ENCODE measurements at places on chromosomes 3 and 15.

DNA sequence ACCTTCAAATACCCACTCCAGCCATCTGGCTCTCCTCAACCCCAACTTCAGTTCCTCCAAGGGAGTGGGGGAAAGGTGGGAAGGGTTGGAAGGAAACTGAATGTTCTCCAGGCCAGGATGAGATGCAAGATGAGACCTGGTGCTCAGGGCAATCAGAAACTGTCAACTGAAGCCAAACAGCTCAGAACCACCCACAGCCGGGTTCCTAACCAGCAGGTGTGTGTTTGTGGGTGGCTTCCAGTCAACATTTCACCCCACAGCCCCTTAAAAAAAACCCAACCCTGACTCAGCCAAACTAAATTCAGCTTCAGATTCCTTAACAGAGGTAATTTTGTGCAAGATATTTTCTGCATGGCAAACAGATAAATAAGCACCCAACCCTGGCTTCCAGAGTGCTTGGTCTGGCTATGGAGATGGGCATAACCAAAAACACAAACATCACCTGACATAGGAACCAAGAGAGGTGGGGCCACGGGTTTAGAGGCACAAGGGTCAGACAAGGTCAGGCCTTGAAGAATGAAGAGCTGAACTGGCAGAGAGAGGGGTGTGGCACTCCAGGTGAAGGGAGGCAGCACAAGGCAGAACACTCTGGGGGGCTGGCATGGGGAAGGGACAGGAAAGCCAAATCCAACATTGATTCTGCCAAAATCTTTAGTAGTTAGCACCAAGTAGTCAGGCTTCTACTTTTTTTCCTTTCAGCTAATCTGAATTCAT, 34.7 kb downstream of the ZNF445 start:
- no peak for DNase-seq

DNA sequence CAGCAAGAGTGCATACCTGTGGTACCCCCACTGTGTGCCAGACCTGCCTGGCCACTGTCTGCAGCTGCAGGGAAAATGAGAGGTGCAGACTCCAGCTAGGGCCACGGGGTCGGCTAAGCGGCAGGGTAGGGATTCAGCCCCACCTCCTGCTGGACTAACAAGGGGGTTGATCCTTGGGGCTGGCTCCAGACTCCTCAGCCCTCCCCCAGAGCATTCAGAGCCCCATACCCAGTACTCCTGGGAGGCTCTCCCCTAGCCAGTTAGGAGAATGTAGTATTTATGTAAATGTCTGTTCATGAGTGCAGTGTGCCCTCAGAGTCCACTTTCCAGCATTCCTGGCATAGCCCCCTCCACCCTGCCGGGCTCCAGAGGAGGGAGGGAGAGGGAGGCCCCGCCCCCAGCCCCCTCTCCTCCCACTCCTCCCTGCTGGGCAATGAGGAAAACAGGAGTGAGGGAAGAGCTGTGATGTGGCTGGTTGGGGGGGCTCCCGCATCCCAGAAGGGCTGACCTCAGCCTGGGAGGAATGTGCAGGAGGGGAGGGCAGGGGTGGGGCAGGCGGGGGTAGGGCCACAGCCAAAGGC, 4.5 kb upstream of the SEMA3B start:
- peak; percentile 72 for DNase-seq

- DNase-seq = no peak
These were observed 169.1 kb downstream of the ULK4 start for GRCh38 chr3:41792806-41793205.

- no peak for DNase-seq
These were observed 121.7 kb downstream of the SPATA16 start for GRCh38 chr3:173019378-173019777.

DNA sequence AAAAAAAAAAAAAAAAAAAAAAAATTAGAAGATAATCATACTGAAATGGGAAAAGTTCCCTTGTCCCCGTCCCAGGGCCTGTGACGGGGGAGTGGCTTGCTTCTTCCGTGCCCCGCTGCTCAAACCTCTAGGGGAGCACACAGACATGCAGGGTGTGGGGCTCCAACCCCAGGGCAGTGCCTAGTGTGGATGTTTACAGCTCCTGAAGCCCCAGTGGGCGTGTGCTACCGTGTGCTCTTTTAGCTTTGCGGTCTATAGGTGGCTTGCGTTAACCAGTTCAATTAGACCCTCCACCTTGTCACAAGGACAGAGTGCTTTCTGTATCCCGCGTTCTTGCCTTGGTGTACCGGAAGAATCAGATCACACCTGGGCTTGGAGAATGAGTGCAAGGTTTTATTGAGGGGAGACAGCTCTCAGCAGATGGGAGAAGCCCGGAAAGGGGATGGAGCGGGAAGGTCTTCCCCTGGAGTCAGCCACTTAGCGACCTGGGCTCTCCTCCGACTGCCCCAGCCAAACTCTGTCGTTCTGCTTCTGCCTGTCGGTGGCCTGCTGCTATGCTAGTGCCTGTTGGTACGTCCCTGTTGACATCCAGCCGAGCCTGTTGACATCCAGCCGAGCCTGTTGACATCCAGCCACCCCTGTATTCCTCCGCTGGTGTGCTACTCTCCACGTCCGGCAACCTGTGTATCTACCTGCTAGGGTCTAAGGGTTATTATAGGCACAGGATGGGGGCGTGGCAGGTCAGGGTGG, 569.8 kb downstream of the VGLL3 start:
- no peak for DNase-seq

DNA sequence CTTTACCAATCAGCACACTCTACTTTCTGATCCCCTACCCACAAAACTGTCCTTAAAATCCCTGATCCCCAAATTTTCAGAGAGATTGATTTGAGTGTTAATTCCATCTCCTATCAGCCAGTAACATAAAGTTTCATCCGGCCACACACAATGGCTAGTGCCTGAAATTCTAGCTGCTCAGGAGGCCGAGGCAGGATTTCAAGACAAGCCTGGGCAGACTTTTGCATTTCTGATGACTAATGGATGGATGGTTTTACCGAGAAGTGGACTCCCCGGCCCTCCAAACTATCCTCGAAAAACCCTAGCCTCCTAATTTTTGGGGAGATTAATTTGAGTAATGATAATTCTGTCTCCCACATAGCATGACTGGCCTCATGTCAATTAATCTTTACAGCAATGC, 269.8 kb upstream of the POU1F1 start:
- no peak for DNase-seq

GRCh38 chr3:177131927-177132636, 65.2 kb downstream of the TBL1XR1 start:
- DNase-seq = no peak

- DNase-seq = no peak
These were observed 326.9 kb upstream of the NECTIN3 start for GRCh38 chr3:110744723-110745122.

- no peak for DNase-seq
These were observed 25.0 kb downstream of the PLCL2 start for GRCh38 chr3:16909802-16910201.

GRCh38 chr3:16599694-16600093, 5.5 kb downstream of the DAZL start:
- no peak for DNase-seq

- DNase-seq = no peak
These were observed 339.3 kb downstream of the THSD4 start for GRCh38 chr15:71454462-71454996.

DNA sequence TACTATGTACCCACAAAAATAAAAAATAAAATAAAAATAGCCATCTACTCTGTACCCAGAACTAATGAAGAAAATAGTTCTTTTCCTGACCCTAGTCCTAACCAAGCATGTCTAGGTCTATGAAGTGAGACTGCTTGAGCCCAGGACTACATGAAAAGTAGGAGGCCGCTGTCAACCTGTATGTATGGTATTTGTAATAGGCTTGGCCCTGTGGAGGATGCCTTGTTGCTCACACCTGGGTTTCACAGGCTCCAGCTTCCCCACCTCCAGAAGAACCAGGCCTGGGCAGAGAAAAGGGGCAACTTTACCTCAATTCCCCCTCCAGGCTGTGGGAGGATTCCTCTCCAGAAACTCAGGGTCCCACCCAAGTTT, 6.8 kb upstream of the PKM start:
- no peak for DNase-seq

GRCh38 chr3:186200726-186201125, 91.8 kb upstream of the ETV5 start:
- no peak for DNase-seq

GRCh38 chr15:100715571-100716455, 113.4 kb downstream of the ASB7 start:
- no peak for DNase-seq

GRCh38 chr3:141021261-141021660, 29.9 kb upstream of the SPSB4 start:
- DNase-seq = no peak

GRCh38 chr15:89672221-89673164, 6.7 kb downstream of the PLIN1 start:
- no peak for DNase-seq

GRCh38 chr15:78069052-78069414, 8.5 kb downstream of the TBC1D2B start:
- DNase-seq = no peak

DNA sequence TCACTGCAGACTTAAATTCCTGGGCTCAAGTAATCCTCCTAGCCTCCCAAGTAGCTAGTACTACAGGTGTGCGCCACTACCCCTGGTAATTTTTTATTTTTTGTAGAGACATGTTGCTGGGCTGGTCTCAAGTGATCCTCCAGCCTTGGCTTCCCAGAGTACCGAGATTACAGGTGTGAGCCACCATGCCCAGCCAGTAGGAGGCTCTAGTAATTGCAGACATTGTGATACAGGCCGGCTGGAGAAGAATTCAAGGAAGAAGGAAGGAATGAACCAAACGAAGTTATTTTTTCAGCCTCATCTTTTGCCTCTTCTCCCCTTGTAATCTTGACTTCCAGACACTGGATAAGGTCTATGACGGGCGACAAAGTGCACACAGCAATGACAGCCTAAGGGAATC, 3.2 kb upstream of the PPP4R2 start:
- no peak for DNase-seq

DNA sequence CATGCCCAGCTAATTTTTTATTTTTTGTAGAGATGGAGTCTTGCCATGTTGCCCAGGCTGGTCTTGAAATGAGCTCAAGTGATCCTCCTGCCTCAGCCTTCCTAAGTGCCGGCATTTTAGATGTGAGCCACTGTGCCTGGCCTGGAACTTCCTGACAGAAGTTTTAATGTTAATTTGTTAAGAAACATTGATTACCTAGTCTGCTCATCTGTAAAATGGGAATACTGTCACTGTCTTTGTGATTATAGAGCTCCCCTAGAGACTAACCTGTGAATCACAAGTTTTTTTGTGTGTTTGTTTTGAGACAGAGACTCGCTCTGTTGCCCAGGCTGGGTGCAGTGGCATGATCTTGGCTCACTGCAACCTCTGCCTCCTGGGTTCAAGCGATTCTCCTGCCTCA, 4.3 kb upstream of the EIF3J start:
- DNase-seq = no peak

DNA sequence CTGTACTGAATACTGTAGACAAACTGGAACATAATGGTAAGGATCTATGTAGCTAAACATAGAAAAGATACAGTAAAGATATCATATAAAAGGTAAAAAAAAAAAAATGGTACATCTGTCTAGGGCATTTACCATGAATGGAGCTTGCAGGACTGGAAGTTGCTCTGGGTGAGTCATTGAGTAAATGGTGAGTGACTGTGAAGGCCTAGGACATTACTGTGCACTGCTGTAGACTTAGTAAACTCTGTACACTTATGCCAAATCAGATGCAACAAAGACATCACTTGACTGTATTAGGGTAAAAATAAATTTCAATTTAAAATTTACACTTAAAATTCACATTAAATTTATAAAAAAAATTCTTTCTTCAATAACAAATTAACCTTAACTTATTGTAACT, 281.3 kb upstream of the LMCD1 start:
- no peak for DNase-seq

DNA sequence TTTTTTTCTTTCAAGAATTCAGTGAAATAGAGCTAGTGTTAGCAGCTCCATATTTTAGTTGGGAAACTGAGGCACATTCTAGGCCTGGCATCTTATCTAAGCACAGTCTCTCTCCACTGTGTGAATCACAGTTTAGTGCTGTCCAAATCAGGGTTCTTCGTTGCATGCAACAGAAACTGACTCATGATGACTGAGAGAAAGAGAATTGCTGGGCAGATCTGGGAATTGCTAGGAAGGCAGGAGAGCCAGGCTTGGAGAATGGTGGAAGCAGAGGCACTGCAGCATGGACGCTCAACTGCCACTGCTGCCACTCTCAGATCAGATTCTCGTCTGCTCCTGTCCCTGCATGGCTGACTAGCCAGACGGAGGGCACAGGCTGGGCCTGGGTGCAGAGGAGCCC, 40.7 kb upstream of the CHST2 start:
- no peak for DNase-seq

GRCh38 chr15:25776071-25776746, 86.9 kb downstream of the ATP10A start:
- DNase-seq = no peak

DNA sequence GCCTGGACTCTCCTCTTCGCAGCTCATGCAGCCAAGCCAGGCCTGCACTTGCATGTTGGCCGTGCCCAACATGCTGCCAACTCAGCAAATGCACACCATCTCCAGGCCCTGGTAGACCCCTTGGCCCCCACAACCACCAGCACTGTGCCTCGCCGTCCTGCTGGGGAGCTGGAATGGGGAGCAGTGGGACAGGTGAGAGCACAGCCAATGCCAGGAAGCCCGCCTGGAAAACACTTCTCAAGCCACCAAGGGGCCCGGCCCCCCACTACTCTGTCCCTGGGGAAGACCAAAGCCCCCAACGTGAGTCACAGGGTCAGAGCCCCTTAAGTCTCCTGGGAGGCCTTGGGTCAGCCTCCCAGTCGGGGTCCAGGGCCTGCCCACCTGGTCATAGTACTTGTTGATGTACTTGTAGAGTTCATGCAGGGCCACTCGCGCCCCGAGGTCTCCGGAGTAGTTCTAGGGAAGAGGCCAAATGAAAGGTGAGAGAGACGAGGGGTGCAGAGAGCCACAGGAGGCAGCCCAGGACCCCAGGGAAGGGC, 24.5 kb downstream of the PLXNB1 start:
- no peak for DNase-seq

DNA sequence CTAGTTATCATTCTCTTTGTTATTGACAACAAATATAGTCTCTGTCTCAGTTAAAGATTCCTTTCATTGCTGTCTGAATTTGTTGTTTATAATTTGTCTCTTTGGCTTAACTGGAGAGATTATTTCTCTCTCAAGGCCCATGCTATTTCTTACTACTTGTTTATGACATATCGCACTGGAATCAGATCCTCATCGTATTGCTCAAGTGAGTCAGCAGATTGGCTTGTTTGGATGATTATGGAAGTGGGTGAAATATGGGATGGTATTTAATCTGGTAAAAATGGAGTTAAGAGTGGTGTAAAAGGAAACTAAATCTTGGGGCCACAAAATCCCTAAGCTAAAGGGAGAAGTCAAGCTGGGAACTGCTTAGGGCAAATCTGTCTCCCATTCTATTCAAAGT, 613.1 kb downstream of the SI start:
- no peak for DNase-seq

GRCh38 chr15:55267401-55268175, 22.0 kb downstream of the RAB27A start:
- no peak for DNase-seq

- DNase-seq = peak; percentile 71
These were observed 1.2 kb downstream of the IGDCC4 start for GRCh38 chr15:65421360-65422215.

- DNase-seq = no peak
These were observed 61.0 kb downstream of the TRAK1 start for GRCh38 chr3:42152193-42152592.

All from SK-N-DZ (cell line).